ENCODE measurements at places on chromosomes 3 and 15. TPM values are rescaled to one million over a fixed set of nuclear protein-coding genes. Genes with fewer than 3 reads are reported as not detected.

DNA sequence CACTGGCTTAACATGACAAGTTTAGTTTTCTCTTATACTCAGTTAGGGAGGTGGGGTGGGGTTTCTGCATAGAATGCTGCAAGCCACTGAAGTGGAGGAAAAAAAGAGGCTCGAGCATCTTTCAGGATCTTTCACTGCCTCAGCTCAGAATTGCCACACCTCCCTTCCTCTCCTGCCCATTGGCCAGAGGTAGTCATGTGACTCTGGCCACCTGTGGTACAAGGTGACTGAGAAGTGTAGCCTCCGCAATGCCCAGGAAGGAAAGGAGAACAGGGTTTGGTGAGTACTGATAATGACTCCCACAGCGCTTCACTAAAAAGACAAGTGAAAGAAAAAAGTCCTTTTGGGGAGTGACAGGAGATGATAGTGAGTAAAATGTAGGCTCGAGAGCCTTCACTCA lies 124.3 kb upstream of the TRIM42 start:
- no peaks in the 10 kb centered on the region for H3K27me3 ChIP-seq
- H3K27ac ChIP-seq, result no peak overlapping the region
- DNase-seq, result no peak
- H3K4me3 ChIP-seq, result no peak overlapping the region
- H3K4me1 ChIP-seq, result no peaks in the 10 kb centered on the region

DNA sequence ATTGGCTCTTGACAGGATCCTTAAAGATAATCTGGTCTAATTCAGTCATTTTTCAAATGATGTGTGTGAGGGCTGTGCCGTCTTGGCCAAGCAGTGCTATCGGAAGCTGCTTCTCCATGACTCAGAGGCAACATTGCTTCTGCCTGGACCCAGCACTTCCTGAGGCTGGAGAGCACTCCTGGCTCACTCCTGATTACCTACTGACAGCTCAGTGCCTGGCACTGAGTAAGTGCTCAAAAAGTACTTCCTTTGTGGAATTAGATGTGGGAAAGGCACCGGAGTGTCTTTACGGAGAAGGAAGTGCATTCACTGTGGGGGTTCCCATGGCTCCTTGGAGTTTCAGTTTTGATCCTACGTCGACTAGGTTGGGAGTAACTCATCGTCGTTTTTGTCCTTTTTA lies 86.9 kb upstream of the UBE3A start:
- no peak overlapping the region for H3K27ac ChIP-seq
- H3K27me3 ChIP-seq, result no peaks in the 10 kb centered on the region
- H3K36me3 ChIP-seq, result no peaks in the 10 kb centered on the region
- peak; percentile 39 for DNase-seq
- H3K4me1 ChIP-seq, result no peaks in the 10 kb centered on the region
- no peak overlapping the region for H3K4me3 ChIP-seq

DNA sequence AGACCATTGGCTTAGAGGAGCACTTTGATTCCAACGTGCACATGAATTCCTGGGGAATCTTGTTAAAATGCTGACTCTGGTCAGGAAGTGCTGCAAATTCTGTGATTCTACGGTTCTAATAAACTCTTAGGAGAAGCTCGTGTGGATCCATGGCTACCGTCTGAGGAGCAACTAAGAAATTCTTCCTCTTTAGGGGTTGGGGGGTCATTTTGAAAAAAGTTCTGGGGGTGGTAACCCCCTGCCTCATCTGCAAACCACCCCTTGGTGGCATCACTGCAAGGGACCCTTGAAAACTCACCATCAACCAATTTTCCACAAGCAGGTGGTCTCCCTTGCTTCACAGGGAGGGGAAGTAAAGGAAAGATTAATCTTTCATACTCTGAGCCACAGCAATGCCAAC lies 52.2 kb upstream of the IGF1R start:
- no peak overlapping the region for H3K27ac ChIP-seq
- no peak overlapping the region for H3K4me3 ChIP-seq
- H3K4me1 ChIP-seq, result peaks cover 11% of the 10 kb centered on the region

Gene SQOR
- 79.2 TPM for total RNA-seq

Gene TMEM42
- total RNA-seq, result 18.4 TPM

Gene C3orf52
- 21.0 TPM for total RNA-seq

- H3K36me3 ChIP-seq, result peaks cover 58% of the 10 kb centered on the region
- DNase-seq, result no peak
- H3K4me3 ChIP-seq, result no peak overlapping the region
- no peaks in the 10 kb centered on the region for H3K27me3 ChIP-seq
- H3K4me1 ChIP-seq, result no peaks in the 10 kb centered on the region
- no peak overlapping the region for H3K27ac ChIP-seq
These were observed 12.2 kb downstream of the TARS3 start for GRCh38 chr15:101712078-101712477.

DNA sequence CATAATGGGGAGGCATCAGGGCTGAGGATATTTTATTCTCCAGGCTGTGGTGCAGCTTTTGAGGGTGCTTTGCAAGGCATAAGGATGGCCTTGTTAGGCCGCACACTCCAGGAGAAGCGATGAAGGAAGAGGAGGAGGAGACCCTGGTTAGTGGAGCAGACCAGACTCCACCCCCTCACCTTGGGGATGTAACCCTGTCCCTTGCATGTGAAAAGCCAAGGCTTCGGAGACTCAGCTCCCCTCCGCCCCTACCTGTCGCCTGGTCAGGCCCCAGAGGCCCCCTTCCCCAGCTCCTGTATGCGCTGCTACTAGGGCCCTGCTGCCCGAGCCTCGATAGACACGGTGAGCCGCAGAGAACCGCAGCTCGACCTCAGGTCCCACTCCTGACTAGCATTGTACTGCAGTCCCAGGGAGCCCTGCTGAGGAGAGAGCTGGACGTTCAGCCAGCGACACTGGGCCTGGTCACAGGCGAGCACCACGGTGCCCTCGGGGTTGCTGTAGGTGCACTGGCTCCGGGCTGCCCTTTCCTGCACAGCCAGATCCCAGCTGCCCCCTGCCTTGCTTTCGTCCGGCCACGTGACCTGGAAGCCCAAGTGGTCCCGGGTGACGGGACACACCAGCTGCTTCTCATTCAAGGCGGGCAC lies 10.2 kb downstream of the CPN2 start:
- H3K27ac ChIP-seq, result no peak overlapping the region
- no peaks in the 10 kb centered on the region for H3K4me1 ChIP-seq
- no peaks in the 10 kb centered on the region for H3K27me3 ChIP-seq
- no peaks in the 10 kb centered on the region for H3K36me3 ChIP-seq

- H3K36me3 ChIP-seq, result no peaks in the 10 kb centered on the region
- no peak overlapping the region for H3K27ac ChIP-seq
These were observed 476.4 kb upstream of the AGTR1 start for GRCh38 chr3:148221303-148221702.

Measured in left lung (tissue), 14 donors.